M059J (cell line): ENCODE measurements at places on chromosomes 12 and 14.

GRCh38 chr12:25151476-25151875 lies 43.5 kb downstream of the DNAI7 start:
- peak; percentile 94 for DNase-seq

- peak; percentile 63 for DNase-seq
Measured at GRCh38 chr12:53232646-53233461, 845 bp upstream of the RARG start.

GRCh38 chr12:38904537-38905479 lies 583 bp downstream of the CPNE8 start:
- DNase-seq, result peak; percentile 88

GRCh38 chr14:30227876-30228275 lies 300.2 kb upstream of the PRKD1 start:
- DNase-seq, result peak; percentile 75

- no peak for DNase-seq
Measured at GRCh38 chr14:50530794-50531365, 1.5 kb downstream of the MAP4K5 start.

- no peak for DNase-seq
Measured at GRCh38 chr12:14834509-14834908, 8.8 kb downstream of the ART4 start.

- DNase-seq, result peak; percentile 11
Measured at GRCh38 chr12:69196302-69197288, 42.8 kb upstream of the CPSF6 start.

- peak; percentile 37 for DNase-seq
Measured at GRCh38 chr14:20468764-20469241, 403 bp upstream of the PNP start.

- DNase-seq, result no peak
Measured at GRCh38 chr14:40656311-40656710, 950.4 kb upstream of the LRFN5 start.

DNA sequence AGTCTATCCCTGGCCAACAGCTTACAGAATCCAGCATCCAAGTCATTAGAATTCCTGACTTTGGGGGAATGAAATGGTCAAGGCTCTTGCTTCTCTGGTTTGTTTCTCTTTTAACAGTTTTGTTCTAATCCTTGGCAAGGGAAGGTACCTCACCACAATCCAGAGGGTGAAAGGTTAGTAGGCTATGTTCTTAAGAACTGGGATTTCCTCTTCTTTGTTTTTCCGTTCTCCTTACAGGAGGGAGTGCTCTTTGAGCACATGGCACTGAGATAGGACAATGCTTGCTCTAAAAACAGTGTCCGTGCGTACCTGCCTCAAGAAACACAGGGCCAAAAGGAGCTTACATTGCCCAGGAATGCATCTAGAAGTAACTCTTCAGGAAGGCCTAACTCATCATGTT lies 156.6 kb downstream of the GCH1 start:
- DNase-seq, result no peak

DNA sequence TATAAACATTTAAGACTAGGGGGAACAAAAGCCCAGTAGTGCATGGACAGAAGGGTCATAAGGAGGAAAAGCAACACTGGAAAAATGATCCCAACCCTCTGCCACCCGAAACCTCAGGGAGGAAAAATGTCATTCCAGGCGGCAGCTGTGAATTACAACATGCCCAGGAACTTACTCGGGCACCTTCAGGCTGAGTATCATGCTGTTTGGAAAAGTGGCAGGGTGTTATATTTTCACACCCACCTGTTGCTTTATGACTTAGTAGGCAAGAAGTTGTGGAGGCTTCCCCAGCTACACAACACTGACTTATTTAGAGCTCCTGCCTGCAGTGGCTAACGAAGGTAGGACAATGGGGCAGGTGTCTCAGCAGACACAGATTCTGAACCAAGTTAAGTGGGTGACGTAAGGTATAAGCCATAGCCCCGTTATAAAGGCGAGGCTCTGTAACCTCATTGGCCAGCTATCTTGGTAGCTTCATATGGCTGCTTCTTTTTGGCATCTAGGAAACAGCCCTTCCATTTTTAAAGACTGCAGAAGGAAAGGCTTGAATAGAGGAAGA lies 96.1 kb upstream of the IFNG-AS1 start:
- DNase-seq, result no peak

GRCh38 chr12:128111951-128112350 lies 155.0 kb upstream of the TMEM132C start:
- DNase-seq, result peak; percentile 56

DNA sequence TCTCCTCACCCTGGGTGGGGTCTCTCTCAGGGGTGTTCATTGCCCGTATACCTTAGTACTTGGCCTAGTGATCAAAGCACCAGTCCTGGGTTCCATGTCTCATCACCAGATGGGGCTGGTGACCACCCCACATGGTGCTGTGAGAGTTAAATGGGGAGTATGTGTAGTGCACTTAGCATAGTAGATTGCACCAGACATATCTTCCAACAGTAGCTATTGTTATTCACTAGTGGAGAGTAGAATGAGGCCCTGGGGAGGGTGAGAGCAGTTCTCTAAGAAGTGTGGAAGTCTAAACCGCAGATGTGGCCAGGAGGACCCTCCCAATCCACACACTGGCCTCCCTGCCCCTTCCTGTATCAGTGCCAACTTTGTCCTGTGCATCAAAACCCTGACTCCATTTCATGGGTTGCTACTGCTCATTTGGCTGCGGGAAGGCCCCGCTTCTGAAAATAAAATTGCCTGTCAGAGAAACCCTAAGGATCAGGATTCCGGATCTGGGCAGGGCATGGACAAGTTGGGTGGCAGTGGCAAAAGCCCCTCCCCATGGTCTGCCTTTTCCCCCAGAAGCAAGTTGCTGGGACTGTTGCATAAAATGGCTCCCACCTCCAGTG lies 4.4 kb downstream of the CD9 start:
- DNase-seq, result no peak

DNA sequence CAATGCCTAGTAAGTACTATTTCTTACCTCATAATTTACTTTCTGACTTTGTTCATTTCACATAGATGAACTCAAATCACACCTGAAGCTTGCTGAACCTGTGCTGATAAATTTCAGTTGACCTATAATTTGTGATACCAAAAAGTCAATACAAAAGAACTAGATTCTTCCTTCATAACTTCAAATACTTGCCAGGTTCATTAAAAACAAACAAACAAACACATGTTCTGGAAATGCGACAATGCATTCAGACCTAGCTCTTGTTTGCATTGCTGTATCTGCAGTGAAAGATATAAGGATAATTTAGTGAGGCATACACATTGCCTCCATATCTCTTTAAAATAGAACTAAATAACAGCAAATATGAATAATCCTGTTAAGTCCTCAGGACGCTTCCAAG lies 221.3 kb downstream of the GXYLT1 start:
- no peak for DNase-seq

- DNase-seq, result no peak
Measured at GRCh38 chr12:71954083-71954778, 15.6 kb downstream of the TPH2 start.

GRCh38 chr12:121133838-121134237 lies 1.2 kb downstream of the P2RX7 start:
- DNase-seq, result no peak

DNA sequence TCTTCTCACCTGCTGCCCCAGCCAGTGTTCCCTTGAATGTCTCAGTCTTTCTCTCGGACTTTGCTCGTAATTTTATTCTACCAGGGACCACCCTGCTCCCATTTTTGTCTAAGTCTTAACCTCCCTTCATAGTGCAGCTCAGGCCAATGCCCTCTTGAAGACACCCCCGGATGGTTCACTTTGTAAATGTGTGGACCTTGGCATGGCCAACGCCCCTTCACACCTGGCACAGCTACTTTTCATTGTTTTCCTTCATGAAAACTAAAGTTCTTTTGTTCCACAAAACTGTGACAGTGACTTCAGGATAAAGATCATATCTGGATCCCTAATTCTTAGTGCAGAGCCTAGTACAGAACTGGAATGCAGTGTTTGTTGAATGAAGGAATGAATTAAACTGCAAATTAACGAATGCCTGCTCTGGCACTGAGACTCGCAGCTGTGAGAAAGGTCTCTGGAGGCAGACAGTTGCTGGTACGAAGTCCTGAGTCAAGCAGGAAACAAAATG lies 3.5 kb upstream of the RNASE4 start:
- no peak for DNase-seq

DNA sequence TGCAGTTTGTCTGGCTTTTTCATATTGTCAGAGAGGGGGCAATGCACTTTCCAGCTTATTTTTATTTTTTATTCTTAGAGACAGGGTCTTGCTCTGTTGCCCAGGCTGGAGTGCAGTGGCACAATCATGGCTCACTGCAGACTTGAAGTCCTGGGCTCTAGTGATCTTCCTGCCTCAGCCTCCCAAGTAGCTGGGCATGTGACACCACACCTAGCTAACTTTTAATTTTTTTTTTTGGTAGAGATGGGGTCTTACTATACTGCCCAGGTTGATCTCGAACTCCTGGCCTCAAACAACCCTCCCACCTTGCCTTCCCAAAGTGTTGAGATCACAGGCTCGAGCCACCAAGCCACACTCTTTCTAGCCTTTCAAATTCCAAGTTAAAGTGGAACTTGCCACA lies 3.9 kb upstream of the A2ML1 start:
- DNase-seq, result no peak

- DNase-seq, result peak; percentile 2
Measured at GRCh38 chr14:98494582-98494981, 777.4 kb downstream of the BCL11B start.

- DNase-seq, result peak; percentile 4
Measured at GRCh38 chr14:22221508-22221907, 367.5 kb downstream of the DAD1 start.

DNA sequence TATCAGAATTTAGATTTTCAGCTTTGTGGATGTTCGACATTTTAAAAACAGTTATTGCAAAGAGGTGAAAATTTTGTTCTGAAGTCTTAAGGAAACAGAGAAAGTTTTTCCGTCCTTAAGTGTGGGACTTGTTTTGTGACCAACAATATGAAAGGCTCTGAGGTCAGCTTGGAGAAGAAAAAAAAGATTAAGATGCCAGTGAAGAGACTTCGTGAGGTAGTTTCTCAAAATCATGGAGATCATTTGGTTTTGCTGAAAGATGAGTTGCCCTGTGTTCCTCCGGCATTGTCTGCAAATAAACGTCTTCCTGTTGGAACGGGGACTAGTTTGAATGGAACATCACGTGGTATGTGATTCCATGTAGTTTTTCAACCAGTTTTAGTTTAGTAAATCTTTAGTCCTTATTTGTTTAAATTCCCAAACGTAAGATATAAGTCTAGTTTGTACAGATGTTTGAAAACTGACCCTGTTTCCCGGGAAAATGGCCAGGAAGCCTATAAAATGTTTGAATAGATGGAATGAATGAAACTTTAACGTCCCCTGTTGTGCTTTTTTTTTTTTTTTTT lies 682 bp downstream of the KIAA0586 start:
- DNase-seq, result peak; percentile 69

- DNase-seq, result peak; percentile 92
Measured at GRCh38 chr12:6613015-6613775, 6.0 kb upstream of the CHD4 start.

DNA sequence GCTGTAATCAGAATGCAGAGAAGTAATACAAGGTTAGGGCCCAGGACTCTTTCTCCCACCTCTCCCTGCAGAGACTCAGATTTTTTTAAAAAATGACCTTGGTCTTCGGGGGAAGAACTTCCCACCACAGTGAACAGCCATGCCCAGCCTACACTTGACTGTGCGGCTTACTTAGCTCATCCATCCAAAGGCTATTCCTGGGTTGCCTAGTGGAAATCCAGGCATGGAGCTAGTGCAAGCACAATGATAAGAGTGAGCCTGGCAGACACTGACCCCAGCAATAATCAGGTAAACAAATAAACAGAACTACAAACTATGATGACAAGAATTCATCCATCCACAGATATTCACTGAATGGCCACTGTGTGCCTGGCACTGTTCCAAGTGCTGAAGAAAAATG lies 14.7 kb downstream of the SERPINA5 start:
- DNase-seq, result no peak

DNA sequence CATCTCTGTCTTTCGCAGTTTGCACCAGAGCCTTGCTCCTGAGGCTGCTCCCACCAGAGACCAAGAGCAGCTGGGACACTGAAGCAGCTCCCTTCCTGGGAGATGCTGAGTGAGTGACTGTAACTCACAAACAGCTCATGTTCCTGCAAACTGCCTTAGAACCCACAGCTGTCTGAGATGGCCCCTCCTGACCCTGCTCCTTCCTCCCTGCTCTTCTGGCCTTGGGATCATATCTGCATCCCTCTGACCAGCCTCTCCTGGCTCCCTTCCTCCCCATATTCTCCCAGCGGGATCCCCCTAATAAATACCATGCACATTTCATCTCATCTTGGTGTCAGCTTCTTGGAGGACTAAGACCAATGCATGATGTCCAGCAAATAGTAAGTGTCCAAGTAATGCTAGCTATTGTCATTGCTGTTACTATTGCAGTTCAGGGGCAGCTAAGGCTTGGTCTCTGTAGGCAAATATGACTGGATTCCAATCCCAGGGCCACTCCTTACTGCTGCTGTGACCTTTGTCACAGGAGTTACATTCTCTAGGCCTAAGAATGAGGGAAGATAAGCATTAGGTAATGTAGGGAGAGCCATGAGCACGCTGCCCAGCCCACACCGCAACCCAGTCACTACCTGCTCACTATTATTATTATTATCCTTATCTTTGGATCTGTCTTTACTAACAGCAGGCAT lies 47.9 kb downstream of the SYNE3 start:
- no peak for DNase-seq

- DNase-seq, result no peak
Measured at GRCh38 chr12:102728506-102729242, 188.4 kb downstream of the PAH start.

DNA sequence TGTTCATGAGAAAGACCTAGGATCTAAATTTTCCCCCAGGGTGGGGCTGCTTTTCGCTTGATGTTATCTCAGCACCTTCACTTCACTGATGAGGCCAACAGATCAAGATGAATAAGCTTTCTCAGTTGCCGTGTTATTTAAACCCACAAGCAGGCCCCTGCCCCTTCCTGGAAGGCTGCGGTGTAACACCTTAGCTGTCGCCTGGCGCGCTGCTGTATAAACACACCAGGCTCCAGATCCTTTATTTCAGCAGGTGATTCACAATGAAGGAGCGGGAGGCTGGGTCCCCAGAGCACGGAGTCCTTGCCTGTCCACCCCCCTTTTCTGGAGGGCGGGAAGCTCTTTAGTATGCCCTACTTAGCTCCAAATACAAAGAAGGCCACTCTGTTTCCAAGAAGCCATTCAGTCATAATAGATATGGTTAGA lies 515.4 kb downstream of the FUT8 start:
- DNase-seq, result no peak

GRCh38 chr12:112013601-112014402 lies 576 bp downstream of the ERP29 start:
- DNase-seq, result peak; percentile 64

GRCh38 chr12:6946033-6946919 lies 2.5 kb downstream of the C12orf57 start:
- no peak for DNase-seq
